OCI-LY7 (cell line): ENCODE measurements at places on chromosomes 12 and 14.

DNA sequence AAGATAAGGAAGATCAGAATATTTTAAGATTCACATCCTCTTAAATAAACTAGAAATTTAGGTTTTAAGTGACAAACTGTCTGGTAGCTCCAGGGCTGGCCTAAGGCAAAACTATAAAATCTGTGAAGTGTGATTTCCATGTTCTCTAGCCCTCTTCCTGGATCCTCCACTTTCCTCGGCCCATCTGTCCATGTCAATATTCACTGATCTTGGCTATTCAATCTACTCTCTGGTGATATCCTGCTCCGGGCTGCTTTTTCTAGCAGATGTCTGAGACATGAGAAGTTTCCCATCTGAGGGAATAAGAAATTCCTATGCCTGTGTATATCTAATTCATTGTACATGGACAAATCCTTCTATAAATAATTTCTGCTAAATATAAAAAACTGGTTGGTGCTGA is 500.4 kb downstream of the GALC start:
- no peak for DNase-seq

- DNase-seq = no peak
Measured at GRCh38 chr12:75409830-75410229, 18.9 kb downstream of the GLIPR1L2 start.

DNA sequence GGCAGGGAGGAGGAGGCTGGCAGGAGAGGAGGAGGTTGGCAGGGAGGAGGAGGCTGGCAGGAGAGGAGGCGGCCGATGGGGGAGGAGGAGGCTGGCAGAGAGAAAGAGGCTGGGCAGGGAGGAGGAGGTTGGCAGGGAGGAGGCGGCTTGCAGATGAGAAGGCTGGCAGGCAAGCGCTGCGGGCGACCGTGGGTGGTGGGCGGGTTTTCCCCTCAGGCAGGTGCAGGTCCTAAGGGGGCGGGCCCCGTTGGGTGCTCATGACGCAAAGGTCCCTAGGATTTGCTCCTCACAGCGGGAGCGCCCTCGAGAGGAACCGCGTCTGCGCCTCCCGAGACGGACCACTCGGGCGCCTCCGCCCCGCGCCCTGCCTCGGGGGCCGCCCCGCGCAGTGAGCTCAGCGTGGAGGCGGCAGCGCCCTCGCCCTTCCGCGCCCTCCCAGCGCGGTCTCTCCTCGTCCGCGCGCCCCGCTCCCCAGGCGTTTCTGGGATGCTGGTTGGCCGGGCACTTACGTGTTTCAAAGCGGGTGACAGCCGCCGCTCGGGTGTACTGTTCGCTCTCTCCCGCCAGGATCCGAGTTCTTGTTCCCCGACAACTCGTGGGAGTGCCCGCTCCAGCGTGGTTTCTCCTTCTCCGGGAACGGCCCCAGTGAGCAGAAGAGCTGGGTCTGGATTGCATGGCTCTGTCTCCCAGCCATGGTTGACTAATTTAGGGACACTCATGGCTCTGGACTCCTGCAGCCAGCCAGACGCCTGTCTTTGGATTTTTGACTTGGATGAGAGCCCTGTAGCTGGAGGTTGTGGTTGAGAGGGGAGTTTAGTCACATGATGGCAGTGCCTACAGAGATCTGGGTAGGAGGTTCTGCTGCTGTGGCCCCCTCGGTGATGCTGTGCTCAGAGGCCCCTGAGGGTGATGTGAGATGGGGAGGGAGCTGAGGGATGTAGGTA is 64.1 kb upstream of the PPP4R3A start:
- no peak for DNase-seq

- no peak for DNase-seq
Measured at GRCh38 chr12:120037851-120038250, 48.8 kb downstream of the BICDL1 start.

DNA sequence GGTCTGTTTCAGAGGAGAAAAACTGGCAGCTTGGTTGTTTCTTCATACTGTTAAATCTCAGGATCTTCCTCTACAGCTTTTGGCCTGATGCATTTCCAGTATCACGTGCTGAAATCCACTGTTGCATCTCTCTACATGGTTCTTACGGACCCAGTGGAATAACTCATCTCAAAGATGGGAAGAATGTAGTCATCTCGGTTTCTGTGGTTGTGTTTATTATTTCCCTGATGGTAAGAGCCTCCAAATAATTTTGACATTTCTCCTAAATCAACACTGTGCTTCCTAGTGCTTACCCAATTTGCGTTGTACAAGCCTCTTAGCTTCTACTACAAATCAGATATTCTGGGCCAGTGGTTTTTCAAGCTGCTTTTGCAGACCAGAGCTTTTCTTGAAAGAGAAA is 812.8 kb downstream of the C12orf50 start:
- DNase-seq = no peak

DNA sequence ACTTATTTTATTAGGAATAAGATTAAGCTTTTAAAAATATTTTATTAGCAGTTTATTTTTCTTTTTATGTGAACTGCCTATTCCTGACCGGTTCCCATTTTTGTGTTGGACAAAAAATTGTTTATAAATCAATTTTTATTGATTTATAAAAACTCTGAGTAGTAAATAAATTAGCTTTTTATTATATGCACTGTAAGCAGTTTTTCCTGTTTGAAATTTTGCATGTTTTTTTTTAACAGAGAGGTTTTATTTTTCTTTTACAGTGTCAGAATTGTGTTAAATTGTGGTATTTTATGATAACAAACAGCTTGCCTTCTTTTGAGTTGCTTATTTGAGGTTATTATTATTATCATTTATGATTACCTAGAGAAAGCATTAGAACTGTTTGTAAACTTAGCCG is 68.1 kb downstream of the FOXA1 start:
- no peak for DNase-seq

DNA sequence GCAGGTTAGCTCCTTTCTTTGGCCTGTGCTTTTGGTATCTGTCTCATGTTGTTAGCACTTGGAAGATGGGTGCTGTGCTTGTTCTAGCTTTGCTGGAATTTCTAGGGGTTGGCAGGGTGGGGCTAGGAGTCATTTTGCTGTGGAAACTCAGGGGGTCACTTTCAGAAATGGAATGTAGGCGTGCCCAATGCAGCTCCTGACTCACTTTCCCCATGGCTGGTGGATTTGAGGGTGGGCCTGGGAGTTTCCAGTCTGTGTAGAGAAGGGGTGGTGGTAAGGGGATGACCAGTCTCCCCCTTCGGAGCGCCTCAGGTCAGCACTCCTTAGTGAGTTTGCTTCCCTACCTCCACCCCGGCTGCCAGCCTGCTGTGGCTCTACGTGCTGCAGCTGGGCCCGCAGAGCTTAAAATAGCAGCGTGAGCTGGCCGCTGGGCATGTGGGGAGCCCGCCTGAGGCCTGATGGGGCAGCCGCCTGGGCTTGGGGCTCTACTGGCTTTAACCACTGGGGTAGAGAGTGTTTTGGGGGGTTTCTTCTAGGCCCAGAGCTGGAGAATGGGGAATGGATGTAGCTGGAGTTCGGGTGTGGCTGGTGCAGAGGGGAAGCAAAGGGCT is 108.2 kb downstream of the TSPAN9 start:
- no peak for DNase-seq
